ENCODE measurements at places on chromosomes 6 and 20.

- no peak for DNase-seq
Measured at GRCh38 chr20:859751-860231, 26.3 kb downstream of the FAM110A start.

DNA sequence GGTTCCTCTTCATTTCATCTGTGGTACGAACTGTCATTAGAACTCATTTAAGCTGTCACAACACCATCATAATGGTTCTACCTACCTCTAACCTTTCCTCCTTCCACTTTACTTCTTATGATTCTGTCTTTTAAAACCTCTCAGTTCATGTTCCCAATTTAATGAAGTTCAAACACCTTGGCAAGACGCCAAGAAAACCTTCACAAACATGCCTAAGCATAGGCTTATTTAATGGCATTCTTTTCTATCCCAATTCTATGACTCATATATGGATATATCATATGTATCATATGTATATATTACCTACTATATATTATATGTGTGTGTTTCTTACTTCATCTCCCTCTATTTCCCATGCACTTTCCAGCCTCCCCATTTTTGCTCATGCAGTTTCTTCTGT lies 283.4 kb upstream of the TBX18 start:
- DNase-seq = no peak

- DNase-seq = no peak
Measured at GRCh38 chr6:41111017-41111416, 38.2 kb downstream of the NFYA start.

DNA sequence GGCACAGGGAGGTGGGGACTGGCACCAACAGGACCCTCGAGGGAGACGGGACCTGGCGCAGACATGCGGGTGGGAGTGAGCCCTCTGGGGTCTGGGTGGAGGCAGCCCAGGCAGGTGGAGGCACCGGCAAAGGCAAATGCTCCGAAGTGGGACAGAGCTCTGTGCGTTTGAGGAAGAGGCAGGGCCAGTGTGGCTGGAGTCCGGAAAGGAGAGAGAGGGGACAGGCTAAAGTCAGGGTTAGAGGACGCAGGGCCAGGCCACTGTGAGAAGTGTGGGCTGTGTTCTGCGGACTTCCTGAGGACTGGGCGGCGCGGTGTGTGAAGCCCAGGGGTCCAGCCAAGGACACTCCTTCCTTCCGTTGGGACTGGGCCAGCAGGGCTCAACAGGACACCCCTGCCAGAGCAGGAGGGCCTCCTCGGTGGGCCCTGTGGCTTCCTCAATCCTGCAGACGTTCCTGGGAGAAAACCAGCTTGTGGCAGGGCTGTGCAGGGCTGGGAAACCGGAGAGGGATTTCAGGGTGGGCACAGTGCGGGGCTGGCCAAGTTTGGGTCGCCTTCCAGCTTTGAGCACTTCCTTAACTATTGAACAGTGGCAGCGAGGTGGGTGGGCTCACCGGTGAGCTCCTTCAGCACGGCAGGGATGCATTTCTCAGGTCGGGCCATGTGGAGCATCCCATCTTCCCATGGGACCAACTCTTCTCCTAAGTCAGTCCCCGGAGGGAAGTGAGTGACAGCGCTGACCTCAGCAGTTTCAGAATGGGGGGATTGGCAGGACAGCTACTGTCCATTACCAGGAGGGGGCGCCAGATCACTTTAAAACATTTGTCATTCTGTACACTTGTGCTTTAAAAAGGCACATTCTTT lies 22.5 kb downstream of the MOCS3 start:
- DNase-seq = peak; percentile 21

- DNase-seq = peak; percentile 19
Measured at GRCh38 chr6:135498185-135498841, 773 bp upstream of the AHI1 start.

GRCh38 chr6:159676890-159677505 lies 16.0 kb downstream of the SOD2 start:
- no peak for DNase-seq

DNA sequence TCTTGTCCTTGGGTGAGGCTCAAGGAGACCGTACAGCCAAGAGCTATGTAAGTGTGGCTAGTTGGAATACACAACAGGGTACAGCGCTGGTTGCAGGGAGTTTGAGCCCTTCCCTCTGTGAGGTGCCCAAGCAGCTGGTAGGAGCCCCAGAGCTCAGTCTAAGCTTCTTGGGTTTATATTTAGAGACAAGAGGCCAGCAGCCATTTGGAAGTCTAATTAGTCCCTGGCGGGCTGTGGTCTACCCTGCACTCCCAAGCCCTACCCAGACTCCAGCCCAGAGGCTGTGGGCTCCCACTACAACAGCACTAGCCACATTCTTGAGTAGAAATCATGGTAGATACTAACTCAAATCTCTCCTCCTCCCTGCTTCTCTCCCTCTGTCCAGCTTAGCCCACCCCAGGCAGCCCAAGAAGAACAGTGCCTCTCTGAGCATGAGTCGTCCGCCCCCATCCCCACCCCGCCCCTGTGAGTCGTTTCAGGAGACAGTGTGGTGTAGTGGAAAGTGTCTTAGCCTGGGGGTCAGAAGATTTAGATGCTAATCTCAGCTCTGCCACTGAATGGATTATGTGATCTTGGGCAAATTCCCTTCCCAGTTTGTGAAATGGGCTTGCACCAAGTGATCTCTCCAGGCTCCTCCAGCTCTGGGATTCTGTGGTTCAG lies 37.8 kb downstream of the EIF2S2 start:
- no peak for DNase-seq

DNA sequence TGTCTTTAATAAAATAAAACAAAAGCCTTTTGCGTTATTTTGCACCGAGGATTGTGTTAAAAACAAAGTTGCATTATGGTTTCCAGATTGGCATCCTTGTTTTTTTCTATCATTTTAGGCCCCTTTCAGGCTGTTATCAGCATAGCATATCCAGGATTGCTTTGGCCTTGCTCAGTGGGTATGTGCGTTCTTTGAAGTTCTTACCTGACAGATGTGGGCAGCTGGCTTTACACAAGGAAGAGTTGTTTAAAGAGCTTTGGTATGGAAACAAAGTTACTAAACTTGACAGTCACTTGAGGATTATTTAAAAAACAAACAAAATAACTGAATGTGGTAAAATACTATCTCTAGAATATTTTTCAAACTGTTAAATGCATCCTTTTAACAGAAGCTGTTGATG lies 6.6 kb downstream of the VAPB start:
- no peak for DNase-seq

GRCh38 chr20:35942243-35942642 lies 12.1 kb downstream of the SCAND1 start:
- DNase-seq = no peak

DNA sequence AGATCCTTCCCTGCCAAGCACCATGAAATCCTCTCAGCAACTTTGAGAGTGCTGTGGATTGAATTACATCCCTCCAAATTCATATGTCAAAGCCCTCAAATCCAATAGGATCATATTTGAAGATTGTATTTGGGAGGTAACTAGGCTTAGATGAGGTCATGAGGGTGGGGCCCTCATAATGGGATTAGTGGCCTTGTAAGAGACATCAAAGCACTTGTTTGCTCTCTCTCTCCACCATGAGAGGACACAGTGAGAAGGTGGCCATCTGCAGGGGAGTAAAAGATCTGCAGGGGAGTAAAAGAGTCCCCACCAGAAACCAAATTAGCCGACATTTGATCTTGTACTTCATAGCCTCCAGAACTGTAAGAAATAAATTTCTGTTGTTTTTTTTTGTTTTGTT lies 298.2 kb downstream of the SAMD5 start:
- no peak for DNase-seq

- no peak for DNase-seq
Measured at GRCh38 chr6:15569035-15569995, 93.5 kb downstream of the DTNBP1 start.

DNA sequence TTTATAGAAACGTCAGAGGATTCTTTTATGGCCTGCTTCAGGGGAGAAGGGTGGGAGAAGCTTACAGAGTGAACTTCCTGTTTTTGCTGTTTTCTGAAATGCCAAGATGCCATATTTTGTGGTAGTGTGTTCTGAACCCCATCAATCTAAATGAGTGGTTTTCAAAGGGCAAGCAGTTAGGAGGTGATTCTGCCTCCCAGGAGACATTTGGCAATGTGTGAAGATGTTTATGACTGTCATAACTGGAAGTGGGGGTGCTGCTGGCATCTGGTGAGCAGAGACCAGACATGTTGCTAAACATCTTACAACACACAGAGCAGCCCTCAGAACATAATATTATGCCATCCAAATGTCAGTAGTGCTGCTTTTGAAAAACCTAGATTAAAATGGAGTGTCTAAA lies 6.0 kb upstream of the PRL start:
- DNase-seq = no peak

DNA sequence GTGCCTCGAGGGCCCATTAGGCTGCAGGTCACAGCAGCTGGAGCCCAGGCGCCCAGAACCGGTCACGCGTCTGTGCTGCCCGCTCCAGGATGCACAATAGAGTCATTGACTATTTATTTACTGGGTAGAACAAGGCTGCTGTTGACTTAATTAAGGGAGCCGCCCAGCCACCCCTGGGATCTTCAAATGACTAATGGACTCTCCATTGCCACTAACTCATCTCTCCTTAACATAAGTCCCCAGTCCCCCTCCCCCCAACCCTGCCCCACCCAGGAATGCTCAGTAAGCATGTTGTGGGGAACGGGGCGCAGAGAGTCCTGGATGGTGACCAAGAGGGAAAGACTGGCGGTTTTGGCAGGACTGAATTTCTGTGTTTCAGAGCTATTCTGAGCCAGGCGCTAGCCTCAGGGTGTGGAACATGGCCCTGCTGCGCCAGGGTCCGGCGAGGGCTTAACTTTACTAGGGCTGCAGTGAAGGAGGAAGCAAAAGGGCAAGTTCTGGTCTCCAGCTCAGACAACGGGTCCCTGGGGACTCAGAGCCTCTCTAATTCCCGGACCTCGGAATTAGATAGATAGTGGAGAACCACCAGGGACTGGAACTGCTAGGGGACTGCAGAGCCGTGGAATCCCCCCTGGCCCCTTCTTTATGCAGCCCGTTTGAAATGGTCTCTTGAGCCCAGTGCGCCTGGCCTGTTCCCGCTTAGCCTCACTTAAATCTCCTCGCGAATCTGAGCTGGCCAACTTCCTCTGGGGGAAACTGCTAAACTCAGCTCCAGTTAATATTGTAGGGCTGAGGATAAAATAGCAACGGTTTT lies 1.5 kb upstream of the GRIK2 start:
- no peak for DNase-seq

DNA sequence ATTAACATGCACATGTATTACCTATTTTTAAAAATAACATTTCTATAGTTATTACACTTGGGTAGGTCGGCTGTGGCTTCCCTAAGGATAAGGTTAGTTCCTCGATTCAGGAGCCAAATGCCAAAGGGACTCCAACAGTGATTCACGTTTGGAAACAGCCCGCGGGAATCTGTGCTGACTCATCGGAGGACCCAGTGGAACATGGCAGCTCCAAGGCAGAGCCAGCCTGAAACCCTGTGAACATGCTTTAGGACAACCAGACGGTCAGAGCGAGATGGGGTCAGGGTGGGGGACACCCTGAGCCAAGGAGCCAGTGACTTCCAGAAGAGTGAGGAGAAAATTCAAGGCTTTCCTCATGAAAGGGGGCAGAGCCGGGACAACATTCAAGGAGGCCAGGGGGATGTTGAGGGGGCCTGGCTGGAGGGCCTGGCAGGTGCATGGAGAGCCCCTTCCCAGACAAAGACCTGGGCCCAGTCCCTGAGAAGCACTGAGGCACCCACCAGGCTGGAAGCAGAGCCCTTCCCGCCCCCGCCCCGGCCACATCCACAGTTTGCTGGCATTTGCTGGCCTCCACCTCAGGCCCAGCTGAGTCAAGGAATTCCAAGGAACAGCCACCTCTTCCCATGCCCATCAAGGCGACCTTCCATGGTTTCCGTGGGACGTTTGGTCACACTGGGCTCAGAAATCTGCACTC lies 133.2 kb downstream of the SNX5 start:
- no peak for DNase-seq

GRCh38 chr6:34562861-34563512 lies 6.9 kb upstream of the SPDEF start:
- DNase-seq = no peak

Measured in stimulated activated CD4-positive, alpha-beta T cell treated with anti-CD3 and anti-CD28 coated beads, Interleukin-15, amount 100 ng/mL, for 1 hour (primary cell).